Activated T-cell treated with anti-CD3 and anti-CD28 coated beads, Interleukin-2, amount 50 U/mL, for 72 hours (primary cell): ENCODE measurements at places on chromosomes 12 and 14. TPM values are rescaled to one million over a fixed set of nuclear protein-coding genes. Genes with fewer than 3 reads are reported as not detected.

Gene LALBA
- not detected for total RNA-seq

Gene GRIP1
- total RNA-seq: 2.3 TPM

Gene SLC6A12
- 1.3 TPM for total RNA-seq

Gene RPS6KA5
- 30.3 TPM for total RNA-seq

Gene SLC17A8
- total RNA-seq: not detected

Gene PIWIL1
- total RNA-seq: not detected

Gene MANSC1
- 1.5 TPM for total RNA-seq

Gene C3AR1
- 0.79 TPM for total RNA-seq

Gene KRT73
- 1.3 TPM for total RNA-seq

Gene LAG3
- 188 TPM for total RNA-seq

Gene CPM
- 17.7 TPM for total RNA-seq

Gene SVOP
- total RNA-seq: not detected

Gene ATG14
- total RNA-seq: 5.7 TPM

Gene MYH6
- total RNA-seq: 0.65 TPM

Gene KRT83
- total RNA-seq: not detected

Gene FLVCR2
- 5.9 TPM for total RNA-seq

Gene SPTB
- 0.23 TPM for total RNA-seq

Gene ARL1
- 61.1 TPM for total RNA-seq

Gene KERA
- total RNA-seq: not detected

Gene NID2
- 0.19 TPM for total RNA-seq

Gene XRCC3
- 47.4 TPM for total RNA-seq

Gene SLC38A4
- not detected for total RNA-seq

Gene REC8
- 57.9 TPM for total RNA-seq
